Stimulated activated CD8-positive, alpha-beta memory T cell treated with anti-CD3 and anti-CD28 coated beads, Interleukin-7, amount 100 ng/mL, for 1 hour (primary cell): ENCODE measurements at places on chromosomes 6 and 20.

GRCh38 chr6:34146801-34147592, 1.1 kb upstream of the GRM4 start:
- no peak for DNase-seq

- DNase-seq = no peak
Measured at GRCh38 chr20:52263757-52264156, 72.2 kb upstream of the ZFP64 start.

DNA sequence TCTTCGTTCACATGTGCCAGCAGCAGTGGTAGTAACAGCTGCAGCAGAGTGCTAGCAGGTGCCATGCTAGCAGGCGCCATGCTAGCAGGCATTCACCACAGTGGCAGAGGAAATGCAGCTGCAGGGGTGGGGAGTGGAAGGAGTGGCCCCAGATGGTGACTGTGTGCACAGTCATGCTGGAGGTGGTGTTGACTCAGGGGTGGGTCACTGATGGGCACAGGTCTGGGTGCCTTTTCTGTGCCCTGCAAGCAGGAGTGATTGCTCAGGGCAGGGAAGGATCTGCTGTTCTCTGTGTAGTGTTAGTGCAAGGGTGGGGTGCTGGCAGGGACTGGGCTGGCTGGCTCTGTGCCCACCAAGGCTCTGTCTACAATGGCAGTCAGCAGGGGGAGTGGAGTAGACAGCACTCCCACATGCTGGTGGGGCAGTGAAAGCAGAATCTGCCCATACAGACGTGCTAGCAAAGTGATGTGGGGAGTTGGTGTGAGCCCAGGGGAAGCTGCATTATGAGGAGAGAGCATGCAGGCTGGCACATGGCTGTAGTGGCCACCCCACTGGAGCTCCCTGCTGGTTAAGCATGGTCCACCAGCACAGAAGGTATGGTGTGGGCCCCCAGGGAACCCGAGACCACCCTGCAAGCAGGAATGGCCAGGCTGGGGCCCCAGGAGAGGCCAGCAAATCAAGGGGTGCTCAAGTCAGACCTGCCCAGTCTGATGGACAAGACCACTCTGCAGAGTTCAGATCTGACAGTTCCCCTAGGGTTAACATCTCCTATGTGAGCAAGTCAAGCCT, 11.4 kb upstream of the TSPYL4 start:
- no peak for DNase-seq

DNA sequence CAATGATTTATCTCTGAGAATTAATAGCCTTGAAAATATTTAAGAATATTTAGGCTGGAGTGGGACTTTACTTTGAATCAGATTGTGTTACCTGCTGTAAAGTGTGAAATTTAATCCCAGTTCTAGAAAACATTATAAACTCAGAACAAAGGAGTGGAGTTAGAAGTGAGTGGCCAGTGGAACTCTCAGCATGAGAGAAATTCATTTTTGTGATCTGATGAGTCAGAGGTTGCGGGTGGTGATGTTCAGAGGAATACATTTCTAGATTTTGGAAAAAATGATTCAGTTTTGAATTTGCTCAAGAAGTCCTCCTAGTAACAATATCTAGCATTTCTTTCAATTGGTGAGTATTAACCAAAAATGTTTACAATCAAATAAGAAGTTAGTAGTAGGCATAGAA, 167.5 kb downstream of the ZFAND3 start:
- DNase-seq = no peak

- DNase-seq = no peak
Measured at GRCh38 chr6:72619883-72620696, 1.8 kb upstream of the KCNQ5 start.

- no peak for DNase-seq
Measured at GRCh38 chr6:56046576-56046975, 171.2 kb upstream of the BMP5 start.

GRCh38 chr6:125338381-125338780, 36.6 kb upstream of the HDDC2 start:
- no peak for DNase-seq

GRCh38 chr20:13173201-13173600, 47.9 kb upstream of the ISM1 start:
- DNase-seq = no peak

- no peak for DNase-seq
Measured at GRCh38 chr6:41454189-41454789, 91.9 kb upstream of the FOXP4 start.

GRCh38 chr6:94751641-94752329, 825.5 kb upstream of the MANEA start:
- DNase-seq = no peak

GRCh38 chr6:160239929-160240690, 18.5 kb downstream of the SLC22A2 start:
- DNase-seq = no peak

GRCh38 chr6:33427585-33428223, 7.8 kb downstream of the SYNGAP1 start:
- no peak for DNase-seq
